ENCODE measurements at places on chromosomes 1 and 21. TPM values are rescaled to one million over a fixed set of nuclear protein-coding genes. Genes with fewer than 3 reads are reported as not detected.
A peak's percentile ranks its signal among the peaks of the same experiment; 100 is the strongest.

KLF17 gene
- not detected for total RNA-seq

RSPO1 gene
- not detected for total RNA-seq

SPRR1A gene
- total RNA-seq = not detected

CCDC27 gene
- total RNA-seq = not detected

KCNE2 gene
- not detected for total RNA-seq

NTMT2 gene
- not detected for total RNA-seq

HHAT gene
- total RNA-seq = 11.1 TPM

TGFB2 gene
- 0.11 TPM for total RNA-seq

- DNase-seq = no peak
Measured at GRCh38 chr1:153607381-153607780, 5.6 kb downstream of the S100A16 start.

DNA sequence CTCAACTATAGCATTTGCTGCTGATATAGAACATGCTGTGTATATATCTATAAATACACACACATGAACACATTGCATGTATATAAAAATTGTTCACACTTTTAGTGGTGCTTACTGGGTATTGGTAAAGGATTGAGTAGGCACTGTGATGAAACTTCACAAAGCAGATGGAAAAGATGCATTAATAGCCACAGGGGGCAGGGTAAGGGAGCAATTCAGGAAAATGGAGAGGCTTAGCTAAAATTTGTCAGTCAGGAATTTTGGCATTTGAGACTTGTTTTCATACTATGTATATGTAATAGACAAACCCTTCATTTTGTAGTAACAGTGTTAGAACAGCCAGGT, 633 bp upstream of the PPFIA4 start:
- DNase-seq = no peak

- no peak for DNase-seq
Measured at GRCh38 chr21:43906585-43907370, 41.8 kb downstream of the AGPAT3 start.

GRCh38 chr1:110672753-110673108, 2.0 kb downstream of the KCNA3 start:
- DNase-seq = peak; percentile 85

DNA sequence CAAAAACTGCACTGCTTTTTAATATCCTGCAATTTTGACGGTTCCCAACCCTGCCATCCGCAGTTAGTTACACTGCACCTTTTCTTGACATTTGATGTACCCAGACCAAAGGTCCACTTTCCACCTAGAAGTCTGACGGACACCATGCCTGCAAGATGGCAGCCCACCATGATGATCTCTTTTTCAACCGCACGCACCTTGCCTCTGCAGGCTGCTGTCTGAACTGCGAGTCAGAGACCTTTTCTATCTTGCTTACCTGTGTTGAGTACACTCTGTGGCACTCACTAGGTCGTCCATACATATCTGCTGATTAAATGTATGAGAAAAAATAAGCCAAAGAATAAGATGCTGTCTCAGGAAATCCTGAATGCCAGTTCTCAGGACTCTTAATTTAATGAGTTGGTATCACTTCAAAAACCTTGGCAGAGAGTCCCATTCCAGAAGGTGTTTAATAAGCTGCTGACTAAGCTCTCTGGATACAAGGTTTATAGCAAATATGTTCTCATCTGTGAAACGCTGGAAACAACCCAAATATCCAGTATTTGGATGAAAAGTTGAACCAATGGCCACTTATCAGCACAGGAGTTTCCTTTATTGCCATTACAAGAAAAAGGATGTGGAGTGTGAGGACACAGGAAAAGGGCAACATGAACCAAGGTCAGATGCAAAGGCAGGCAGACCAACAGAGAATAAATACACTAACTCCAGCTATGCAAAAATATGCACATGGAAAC, 37.9 kb downstream of the GNG12 start:
- DNase-seq = no peak

GRCh38 chr1:43206600-43207228, 34.6 kb downstream of the CFAP57 start:
- DNase-seq = no peak

DNA sequence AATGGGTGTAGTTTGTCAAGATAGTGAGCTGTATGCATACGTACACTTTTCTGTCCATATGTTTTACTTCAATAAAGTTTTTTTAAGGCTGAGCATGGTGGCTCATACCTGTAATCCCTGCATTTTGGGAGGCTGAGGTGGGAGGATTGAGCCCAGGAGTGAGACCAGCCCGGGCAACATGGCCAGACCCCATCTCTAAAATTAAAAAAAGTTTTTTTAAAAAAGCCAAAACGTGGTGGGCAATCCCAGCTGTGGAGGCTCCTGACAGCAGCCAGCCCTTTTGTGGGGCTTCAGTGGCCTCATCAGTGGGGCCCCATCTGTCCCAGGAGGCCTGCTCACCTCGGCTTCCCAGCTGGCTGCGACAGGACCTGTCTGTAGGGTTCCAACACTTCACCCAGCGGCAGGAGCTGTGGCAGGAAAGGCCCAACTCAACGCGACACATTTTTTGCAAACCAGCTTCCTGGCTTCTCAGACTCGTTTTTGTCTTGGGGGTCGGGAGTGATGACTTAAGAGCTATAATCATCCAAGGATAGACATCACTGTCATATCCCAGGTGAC, 56.9 kb upstream of the LBR start:
- DNase-seq = no peak

- DNase-seq = no peak
Measured at GRCh38 chr1:207084232-207084631, 4.4 kb upstream of the C4BPB start.

- no peak for DNase-seq
Measured at GRCh38 chr1:8223526-8223925, 94.4 kb upstream of the SLC45A1 start.

DNA sequence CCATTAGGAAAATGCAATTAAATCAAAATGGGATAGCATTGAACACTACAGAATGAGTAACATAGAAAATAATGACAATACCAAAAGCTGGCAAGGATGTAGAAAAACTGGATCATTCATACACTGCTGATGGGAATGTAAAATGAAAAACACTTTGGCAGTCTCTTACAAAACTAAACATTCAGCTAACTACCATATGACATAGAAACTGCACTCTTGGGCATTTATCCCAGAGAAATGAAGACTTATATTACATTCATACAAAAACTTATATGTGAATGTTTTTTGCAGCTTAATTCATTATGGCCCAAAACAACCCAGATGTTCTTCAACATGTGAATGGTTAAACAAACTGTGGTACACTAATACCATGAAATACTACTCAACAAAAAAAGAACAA, 66.4 kb downstream of the ANKRD13C start:
- no peak for DNase-seq

DNA sequence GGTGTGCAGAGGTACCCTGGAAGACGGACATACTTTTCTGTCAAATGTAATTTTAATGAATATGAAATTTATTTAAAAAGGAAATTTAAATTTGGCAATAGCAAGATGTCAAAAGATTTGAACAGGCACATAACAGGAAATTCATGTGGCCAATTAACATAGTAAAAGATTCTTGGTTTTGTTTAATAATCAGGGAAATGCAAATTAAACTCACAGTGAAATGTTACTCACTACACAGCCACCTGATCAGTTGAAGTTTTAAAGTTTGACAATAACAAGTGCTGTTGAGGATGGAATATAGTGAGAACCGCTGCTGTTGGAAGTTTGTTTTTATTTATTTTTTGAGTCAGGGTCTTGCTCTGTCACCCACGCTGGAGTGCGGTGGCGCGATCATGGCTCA, 63.9 kb downstream of the TEX35 start:
- DNase-seq = peak; percentile 42

DNA sequence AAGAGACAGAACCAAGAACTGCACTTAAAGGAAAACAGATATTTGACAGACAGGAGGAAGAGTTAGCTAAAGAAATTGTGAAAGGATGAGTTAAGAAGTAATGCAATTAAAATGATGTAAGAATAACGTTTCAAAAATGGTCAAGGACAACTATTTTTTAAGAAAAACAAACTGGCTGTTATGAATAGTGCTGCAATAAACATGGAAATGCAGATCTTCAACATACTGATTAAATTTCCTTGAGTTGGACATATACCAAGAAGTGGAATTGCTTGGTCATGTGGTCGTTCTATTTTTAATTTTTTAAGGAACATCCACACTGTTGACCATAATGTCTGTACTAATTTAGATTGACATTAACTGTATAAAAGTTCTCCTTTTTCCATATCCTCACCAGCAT, 23.1 kb upstream of the PHTF1 start:
- no peak for DNase-seq

- peak; percentile 60 for DNase-seq
Measured at GRCh38 chr21:38126666-38127303, 130.0 kb upstream of the KCNJ15 start.

- DNase-seq = no peak
Measured at GRCh38 chr1:78385744-78386462, 104.9 kb upstream of the PTGFR start.

GRCh38 chr1:109944541-109944940, 33.9 kb downstream of the CSF1 start:
- DNase-seq = no peak

- no peak for DNase-seq
Measured at GRCh38 chr1:222377428-222378088, 170.3 kb downstream of the HHIPL2 start.

DNA sequence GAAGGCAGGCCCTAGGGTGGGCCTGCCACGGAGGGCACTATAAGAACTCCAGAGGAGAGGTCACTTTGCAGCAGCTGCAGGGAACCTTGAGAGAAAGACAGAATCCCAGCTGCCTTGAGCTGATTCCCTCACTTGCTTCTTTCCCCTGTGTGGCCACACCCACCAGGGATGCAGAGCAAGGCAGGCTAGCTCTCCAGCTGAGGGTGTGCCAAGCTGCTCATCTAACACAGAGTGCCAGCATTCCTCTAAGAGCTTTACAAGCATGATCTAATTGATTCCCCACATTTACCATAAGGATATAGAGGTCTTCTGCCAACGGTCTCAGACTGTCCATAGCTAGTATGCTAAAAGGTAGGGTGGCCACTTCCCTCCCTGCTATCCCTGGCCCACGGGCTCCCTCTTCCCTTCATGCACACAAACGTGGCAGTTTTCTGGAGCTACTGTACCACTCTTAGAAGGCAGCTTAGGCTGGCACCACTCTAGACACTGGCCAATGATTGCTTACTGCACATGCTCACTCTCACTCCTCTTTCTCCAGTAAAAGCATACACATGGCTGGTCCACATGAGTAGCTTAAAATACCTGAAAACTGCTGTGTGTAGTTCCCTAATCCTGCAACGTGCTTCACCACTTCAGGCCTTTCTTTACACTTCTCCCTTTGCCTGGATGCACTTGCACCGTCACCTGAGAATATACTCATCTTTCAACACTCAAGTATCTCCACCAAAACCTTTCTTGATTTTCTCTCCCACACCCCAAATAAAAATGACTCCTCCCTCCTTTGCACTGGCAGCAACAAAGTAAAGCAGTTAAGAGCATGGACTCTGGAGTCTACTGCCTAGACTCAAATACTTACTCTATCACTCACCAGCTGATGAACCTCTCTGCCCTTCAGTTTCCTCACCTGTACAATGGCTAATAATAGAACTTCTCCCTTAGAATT, 57.7 kb downstream of the DMAP1 start:
- no peak for DNase-seq

- DNase-seq = no peak
Measured at GRCh38 chr1:93820554-93821422, 58.2 kb downstream of the DNTTIP2 start.

DNA sequence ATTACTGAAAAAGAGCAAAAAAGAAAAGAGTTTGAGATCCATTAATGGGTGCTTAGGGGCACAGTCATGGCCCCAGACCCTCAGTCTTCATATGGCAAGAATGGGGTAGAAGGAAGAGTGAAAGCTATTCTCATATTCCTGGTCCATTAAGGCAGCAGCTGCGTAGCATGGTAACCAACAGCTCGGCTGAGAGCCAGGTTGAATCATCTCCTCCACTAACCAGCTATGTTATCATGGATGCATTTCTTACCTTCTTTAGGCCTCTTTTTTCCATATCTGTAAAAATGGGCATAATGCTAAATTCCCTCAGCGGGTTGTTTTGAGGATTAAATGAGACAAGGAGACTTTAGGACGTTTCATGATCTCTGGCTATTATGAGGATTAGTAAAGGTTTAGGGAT, 15.0 kb upstream of the SARS1 start:
- no peak for DNase-seq

- DNase-seq = no peak
Measured at GRCh38 chr1:27623327-27624212, 11.4 kb downstream of the FGR start.

DNA sequence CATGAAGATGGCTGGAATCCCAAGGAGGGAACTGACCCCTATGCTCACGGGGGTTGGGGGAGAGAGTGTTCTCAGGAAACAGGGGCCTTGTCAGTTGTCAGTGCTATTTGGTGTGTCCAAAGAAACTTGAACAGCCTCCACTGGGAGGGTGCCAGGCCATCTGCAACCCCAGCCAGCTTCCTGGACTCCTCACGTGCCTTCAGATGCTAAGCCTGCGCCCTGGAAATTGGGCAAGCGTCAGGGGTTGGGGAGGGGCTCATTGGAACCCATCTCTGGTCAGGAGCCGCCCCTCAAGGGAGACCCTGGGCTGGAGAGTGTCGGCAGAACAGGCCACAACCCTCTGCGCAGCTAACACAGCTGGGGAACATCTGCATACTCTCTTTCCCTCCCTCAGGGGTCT, 13.1 kb upstream of the LHX4 start:
- DNase-seq = no peak

DNA sequence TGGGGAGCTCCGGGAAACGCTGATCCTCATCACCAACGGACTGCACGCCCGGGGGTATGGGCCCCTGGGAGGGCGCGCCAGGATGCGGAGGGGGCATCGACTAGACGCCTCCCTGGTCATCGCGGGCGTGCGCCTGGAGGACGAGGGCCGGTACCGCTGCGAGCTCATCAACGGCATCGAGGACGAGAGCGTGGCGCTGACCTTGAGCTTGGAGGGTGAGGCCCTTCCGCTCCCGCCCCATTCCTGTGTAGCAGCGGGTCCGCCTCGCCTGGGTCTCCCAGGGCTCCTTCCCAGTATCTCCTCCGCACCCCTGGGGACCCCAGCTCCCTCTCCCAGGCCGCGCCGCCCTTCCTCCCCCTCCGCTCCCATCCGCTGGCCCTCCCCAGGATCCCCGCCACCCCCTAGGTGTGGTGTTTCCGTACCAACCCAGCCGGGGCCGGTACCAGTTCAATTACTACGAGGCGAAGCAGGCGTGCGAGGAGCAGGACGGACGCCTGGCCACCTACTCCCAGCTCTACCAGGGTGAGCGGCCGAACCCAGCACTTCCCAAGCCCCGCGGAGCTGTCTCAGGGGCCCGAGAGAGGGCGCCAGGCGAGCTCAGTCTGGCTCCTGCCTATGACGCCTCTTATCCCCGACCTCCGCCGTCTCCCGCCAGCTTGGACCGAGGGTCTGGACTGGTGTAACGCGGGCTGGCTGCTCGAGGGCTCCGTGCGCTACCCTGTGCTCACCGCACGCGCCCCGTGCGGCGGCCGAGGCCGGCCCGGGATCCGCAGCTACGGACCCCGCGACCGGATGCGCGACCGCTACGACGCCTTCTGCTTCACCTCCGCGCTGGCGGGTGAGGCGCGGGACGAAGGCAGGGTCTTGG, 5.0 kb downstream of the HAPLN2 start:
- DNase-seq = no peak
